ENCODE measurements at places on chromosomes 3 and 15.

DNA sequence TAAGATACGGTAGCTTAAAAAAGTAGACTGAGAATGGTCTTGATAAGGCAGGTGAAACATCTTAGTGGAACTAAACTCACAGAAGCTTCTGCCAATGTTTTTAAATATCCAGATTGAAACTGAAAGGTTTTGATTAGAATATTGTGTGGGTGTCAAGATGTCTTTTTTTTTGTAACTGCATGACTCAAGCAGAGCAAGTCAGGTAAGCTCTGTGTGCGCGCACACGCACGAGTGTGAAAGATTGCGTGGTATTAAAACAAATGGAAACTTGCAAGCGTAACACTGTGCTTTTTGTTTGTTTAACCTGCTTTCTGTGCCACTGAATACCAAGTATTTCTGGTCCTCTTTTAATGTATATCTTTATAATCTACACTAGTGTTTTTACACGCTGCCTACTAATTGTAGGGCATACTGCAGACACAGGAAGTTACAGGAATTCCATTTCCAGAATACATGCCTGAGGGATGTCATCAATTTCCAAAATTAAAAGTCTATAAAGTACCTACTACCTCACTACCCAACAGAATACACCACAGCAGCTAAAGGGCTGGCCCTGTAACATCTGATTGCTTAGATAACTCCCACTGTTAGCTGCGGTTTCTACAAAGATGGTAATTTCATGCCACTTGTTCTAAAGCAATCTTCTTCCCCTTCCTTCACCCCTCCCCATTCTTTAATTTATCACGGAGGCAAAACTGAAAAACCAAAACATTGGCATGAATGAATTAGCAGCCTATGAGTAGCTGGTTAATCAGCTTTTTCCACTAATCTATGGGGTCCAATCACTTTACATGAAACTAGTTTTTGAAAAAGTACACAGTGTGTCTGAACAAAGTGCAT, 472.8 kb downstream of the SHQ1 start:
- no peak for DNase-seq

DNA sequence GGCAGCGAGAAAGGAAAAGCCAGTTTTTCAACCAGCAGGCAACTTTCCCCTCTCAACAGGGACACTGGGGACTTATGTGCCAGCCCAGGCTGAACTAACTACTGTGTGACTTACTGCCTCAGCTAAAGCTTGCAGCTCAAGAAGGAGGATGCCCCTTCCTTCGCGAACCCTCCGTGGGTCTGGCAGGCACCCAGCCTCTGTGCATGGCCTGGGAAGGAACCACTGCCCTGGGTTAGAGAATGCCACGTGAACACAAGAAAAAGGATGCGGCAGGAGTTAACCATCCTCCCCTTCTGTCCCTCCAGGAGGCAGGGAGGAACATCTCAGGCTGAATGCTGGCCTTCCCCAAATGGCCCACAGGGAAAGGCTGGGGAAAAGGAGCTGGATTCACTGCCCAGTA, 29.0 kb downstream of the CHDH start:
- no peak for DNase-seq

DNA sequence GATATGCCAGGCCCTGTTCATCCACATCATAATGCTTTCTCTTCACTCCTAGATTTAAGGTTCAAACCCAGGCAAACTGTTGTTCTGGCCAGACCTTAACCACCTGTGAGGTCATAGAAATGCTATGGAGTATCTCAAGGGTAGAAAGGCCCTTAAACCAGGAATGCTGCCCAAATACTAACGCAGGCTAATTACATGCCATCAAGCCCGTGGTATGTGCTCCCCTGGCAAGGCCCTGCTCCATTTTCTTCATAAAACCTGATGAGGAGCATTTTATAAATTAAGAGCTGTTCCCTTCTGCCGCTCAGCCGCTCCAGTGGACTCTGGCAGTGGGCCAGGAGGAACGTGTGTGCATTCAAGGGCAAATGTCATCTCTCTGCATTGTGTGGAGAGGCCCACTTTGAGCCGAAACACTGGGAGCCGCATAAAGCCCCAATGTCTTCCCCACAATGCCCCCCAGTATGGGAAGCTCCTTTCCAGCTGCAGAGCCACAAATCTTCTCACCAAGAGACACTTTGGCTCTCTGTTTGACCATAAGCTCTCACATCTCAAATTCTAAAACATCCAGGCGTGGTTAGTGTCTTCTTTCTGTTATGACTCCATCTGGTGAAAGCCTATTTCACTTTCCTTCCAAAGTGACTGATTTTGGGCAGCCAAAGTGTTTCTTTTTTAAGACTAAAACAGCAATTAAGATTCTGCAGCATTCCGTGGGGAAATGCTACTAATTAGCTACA, 210.8 kb upstream of the NR2E3 start:
- no peak for DNase-seq

DNA sequence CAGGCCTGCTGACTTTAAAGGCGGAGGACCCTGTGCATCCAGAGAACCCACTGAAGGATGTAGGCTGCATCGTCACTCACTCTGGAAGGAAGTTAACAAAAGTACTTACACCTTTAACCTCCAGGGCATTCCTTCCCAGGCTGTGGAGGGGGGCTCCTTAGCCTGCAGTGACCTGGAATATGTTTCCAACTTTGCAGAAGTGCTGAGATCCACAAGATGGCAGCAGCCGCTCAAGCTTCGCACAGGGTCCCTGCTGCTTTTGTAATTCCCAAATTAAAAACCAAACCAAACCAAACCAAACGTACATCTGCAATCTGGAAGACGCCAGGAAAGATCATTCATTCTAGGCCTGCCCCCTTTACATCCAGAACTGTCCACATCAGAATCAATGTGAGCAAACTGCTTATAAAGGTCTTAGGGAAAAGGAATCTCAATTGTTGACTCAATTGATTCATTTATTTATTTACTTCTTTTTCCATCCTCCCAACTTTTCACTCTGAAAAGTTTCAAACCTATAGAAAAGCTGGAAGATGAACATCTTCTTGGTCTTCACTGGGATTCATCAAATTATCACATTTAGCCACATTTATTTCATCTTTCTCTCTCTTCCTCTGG, 70.5 kb upstream of the KLHL25 start:
- DNase-seq = peak; percentile 24

DNA sequence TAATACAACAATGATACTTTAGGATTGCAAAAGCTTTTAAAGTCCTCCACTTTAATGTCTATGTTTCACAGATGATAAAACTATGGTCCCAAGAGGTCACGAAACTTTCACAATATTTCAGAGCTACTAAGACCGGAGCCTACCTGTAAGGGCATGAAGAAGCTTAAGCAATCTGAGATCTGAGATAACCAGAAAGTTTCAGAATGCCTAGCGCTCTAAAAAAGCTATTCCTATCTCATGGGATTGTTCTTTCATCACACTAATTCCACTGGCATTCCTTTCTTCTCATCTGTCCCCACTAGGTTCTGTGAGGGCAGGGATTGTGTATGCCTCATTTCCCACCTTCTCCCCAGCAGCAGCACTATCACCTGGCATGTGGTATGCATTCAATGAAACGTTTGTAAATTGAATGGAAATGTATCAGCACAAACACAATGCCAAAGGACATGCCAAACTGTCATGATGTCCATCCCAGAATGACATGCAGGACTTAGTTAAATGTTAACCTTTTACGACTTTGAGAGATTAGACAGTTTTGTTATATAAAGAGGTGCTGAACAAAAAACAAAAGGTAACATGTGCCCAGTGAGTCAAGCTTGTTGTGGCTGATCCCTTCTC, 104.7 kb upstream of the NR2F2 start:
- no peak for DNase-seq

GRCh38 chr15:100123611-100124010, 218.2 kb downstream of the ADAMTS17 start:
- DNase-seq = no peak

GRCh38 chr3:147977001-147977400, 567.8 kb downstream of the ZIC1 start:
- DNase-seq = no peak

DNA sequence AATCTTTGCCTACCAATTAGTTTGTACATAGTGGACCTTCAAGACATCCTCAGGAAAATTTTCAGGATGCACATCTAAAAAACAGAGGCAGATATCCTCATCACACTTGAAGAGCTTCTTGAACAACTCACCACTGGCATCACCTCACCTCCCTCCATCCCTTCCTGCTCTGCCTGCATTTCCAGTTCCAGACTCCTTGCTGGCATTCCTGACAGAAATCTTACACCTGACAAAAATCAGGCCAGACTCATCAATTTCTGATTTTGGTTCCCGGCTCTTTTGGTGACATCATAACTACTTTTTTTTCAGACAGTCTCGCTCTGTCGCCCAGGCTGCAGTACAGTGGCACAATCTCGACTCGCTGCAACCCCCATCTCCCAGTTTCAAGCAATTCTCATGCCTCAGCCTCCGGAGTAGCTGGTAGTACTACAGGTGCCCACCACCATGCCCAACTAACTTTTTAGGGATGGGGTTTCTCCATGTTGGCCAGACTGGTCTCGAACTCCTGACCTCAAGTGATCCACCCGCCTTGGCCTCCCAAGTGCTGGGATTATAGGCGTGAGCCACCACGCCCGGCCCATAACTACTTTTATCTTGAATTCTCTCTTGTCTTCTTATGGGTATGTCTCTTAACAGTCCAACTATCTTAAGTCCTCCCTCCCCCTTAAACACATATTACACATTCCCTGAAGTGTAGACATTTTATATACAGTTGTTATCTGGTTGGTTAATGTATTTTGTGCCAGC, 216.6 kb upstream of the IL12A start:
- DNase-seq = no peak

DNA sequence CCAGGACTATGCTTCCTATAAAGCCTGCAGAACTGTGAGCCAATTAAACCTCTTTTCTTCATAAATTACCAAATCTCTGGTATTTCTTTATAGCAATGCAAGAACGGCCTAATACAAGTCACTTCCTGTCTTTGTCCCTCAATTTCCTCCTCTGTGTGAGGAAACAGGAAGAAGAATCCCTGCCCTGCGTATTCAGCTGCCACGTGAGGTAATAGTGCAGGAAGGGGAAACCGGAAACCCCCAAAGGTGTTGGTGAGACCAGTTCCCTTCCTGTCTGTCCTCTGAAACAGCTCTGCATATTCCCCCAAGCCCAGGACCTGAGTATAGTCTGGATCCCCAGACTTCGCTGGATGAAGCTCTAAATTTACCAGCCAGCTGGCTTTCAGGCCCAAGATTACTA, 18.1 kb upstream of the PTPN23 start:
- no peak for DNase-seq

DNA sequence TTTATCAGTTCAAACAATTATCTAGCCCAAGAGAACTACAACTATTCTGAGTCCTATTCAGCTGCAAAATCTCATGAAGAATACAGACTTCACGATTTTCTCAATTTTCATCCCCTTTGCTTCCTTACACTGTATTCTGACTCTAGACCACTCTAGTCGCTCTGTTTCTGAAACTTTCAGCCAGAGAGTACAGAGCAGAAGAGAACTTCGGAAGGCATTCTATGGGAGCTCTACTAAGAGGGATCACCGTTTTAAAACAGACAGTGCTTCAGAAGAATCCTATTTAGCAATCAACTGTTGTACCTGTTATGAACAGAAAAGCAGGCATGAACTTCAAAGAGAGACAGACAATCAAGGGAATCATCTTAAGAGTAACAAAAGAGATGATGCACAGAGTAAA, 419.4 kb downstream of the SHQ1 start:
- no peak for DNase-seq

DNA sequence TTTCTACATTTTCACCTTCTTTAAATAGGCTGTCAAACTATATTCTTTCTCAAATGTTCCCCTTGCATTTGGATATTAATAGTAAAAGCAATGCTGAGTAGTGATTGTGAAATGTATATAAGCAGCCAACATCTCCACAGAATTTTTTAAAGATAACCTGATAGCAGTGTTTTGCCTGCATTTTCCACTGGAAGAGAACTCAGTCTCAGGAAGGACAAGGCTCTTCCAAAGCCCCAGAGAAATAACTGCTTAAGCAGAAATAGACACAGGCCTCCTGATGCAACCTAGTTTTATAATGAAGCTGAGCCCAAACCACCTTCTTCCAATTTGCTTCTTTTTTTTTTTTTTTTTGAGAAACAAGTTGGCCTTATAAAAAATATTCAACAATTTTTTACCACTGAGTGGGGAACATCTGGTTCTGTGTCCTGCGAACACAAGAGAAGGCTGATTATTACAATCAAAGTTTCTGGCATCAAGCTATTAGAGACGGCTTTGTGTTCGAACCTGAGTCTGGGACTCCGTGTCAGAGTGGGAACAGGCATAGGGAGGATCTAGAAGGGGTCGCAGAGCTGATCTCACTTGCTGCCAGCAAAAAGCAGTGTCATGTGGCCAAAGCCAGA, 332.5 kb upstream of the TBL1XR1 start:
- no peak for DNase-seq

- DNase-seq = no peak
Measured at GRCh38 chr15:78046796-78047341, 30.6 kb downstream of the TBC1D2B start.

- no peak for DNase-seq
Measured at GRCh38 chr3:162632672-162633071, 1136.1 kb downstream of the OTOL1 start.

- no peak for DNase-seq
Measured at GRCh38 chr15:75834021-75834420, 9.2 kb upstream of the UBE2Q2 start.

DNA sequence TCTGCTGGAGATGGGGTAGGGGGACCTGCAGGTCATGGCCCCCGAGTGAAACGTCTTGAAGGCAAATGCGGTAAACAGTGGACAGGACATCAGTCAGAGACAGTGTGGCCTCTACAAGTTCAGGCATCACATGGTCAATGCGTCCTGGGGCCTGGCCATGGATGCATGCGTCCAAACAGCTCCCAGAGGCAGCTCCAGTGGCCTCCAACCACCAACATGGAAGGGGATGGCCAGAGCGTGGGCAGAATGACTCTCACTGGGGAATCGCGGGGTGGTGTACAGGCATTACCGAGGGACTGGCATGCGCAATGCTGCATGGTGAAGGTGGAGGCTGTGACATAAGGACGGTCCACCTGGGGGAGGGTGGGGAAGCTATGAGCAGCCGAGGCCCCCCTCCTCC, 35.6 kb upstream of the IQSEC1 start:
- DNase-seq = no peak

GRCh38 chr3:71370467-71370866, 213.1 kb downstream of the FOXP1 start:
- DNase-seq = no peak

GRCh38 chr15:37109168-37109871, 9.0 kb upstream of the MEIS2 start:
- no peak for DNase-seq

GRCh38 chr3:45715945-45716344, 26.7 kb downstream of the SACM1L start:
- DNase-seq = no peak

DNA sequence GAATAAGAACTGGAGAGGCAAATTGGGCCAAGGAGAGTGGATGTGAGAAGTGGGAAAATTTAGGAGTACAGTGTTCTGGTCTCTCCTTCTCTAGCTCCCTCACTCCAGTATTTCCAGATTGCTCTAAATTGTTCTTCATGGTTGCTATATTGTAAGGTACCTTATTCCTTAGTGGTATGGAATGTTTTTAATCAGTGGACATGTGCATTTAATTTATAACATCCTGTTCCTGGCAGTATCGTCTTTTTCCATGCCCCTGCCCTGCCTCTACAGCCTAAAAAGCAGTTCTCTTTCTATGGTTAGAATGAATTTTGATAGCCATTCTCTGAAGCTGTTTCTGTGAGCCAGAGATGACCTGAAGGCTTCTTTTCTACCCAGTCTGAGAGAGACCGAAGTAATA, 180.5 kb downstream of the TCF12 start:
- no peak for DNase-seq

Data from ACHN (cell line).